Astrocyte (in vitro differentiated cells and primary cell): ENCODE measurements at places on chromosomes 1 and 21. TPM values are rescaled to one million over a fixed set of nuclear protein-coding genes. Genes with fewer than 3 reads are reported as not detected.

BRDT gene
- not detected in 2 replicates for total RNA-seq

KIF1B gene
- total RNA-seq, result 74.6 and 75.9 TPM in 2 replicates

BSND gene
- not detected in 2 replicates for total RNA-seq

PLA2G5 gene
- total RNA-seq, result not detected in 2 replicates

S1PR1 gene
- 10.6 and 14.4 TPM in 2 replicates for total RNA-seq

LDLRAD2 gene
- total RNA-seq, result 0.14 and 0.22 TPM in 2 replicates

VWA1 gene
- 60.4 and 81.2 TPM in 2 replicates for total RNA-seq

RGS1 gene
- total RNA-seq, result not detected in 2 replicates

C1orf94 gene
- 0.70 and 0.75 TPM in 2 replicates for total RNA-seq

PCSK9 gene
- total RNA-seq, result 0.53 and 1.4 TPM in 2 replicates

IFI16 gene
- total RNA-seq, result 109 and 125 TPM in 2 replicates
